ENCODE measurements at places on chromosomes 7 and 10.
A peak's percentile ranks its signal among the peaks of the same experiment; 100 is the strongest.

DNA sequence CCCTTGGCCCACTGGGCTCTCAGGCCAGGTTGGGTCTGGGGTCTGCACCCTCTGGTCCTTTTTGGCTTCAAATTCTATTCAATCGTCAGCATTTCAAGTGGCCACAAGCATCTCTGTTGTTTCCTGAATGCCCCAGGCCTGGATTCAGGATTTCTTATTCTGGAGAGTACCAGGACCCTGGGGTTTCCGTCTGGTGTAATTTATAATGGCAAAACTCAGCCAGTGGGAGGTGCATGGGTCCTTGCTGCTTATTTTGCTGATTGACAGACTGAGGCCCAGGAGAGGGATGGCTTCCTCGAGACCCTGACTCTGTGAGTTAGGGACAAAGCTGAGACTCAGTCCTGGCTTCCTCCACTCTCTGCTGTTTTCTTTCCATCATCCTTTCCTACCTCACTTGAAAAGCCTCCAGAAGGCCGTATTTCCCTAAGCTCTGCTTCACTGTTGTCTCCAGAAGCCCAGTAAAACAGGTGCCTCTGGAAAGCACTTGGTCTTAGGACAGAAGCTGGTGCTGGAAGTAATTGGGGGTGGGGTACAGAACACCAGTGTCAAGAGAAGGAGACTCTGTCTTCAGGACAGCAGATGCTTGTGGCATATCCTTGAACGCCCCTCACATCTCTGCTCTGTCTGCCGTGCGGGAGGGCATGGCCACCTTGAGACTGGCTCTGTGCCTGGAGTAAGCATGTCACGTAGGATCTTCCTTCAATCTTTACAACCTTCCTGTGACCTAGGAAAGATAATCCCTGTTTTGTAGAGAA lies 39.4 kb upstream of the SH2D4B start:
- no peak for DNase-seq

GRCh38 chr10:103720328-103720963 lies 134.9 kb downstream of the SH3PXD2A start:
- DNase-seq: no peak

DNA sequence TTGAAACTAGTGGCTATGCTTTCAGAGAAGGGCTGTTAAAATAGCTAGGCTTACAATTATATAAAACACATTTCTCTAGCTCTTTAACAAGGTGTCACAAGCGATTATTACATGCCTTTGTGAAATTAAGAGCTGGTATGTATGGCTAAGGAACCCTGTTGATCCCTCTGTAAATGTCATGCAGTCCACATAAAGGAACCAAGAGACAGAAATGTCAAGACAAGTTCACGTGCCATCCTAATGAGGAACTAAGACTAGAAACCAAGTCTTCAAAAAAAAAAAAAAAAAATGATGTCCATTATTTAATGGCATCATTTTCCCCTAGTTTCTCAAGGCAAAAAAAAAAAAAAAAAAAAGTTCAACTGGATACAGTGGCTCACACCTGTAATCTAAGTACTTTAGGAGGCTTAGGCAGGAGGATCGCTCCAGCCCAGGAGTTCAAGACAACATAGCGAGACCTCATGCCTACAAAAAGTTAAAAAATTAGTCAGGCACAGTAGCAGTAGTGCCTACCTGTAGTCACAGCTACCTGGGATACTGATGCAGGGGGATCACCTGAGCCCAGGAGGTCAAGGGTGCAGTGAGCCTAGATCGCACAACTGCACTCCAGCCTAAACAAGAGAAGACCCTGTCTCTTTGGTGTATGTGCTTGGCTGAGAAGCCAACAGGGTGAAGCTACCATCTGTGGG lies 63.4 kb downstream of the SRPK2 start:
- no peak for DNase-seq

DNA sequence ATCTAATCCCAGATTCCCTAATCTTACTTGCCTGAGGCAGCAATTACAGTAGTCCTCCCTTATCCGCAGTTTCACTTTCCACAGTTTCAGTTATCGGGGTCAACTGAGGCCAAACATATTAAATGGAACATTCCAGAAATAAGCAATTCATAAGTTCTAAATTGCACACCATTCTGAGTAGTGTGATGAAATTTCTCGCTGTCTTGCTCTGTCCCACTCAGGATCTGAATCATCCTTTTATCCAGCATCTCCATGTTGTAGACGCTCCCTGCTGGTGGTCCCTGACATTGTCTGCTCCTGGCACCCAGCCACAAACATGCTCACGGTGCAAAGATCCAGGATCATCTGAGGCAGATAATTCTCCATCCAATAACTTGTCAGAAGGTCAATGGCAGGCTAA lies 128.7 kb upstream of the CXCL12 start:
- DNase-seq: no peak

- no peak for DNase-seq
Measured at GRCh38 chr10:109504401-109504800, 418.9 kb downstream of the XPNPEP1 start.

DNA sequence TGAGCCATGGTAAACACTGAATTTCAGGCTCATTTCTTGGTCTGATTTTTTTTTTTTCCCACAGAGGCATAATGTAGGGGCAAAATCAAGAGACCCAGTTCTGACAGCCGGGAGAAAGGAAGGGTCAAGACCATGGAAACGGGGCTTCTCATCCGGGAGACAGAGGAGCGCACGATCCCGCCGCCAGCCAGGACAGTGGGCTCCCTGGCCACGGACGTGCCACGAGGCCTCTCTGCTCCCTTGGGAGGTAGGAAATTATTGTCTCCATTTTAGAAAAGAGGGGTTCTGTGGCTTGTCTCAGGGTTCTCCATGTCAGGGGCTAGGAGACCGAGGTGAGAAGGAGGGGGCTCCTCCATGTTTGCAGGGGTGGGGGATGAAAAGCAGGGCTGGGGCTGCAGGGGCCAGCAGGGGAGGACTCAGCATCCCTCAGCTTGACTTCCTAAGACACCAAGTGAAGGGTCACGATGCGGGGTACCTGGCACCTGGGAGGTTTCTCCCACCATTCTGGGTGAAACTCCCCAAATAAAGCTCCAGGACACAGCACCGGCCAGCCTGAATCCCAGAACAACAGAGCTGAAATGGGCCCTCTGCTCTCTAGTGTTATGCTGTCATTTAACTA lies 37.6 kb downstream of the PPIF start:
- DNase-seq: no peak

GRCh38 chr7:142969183-142969582 lies 7.0 kb upstream of the KEL start:
- no peak for DNase-seq

GRCh38 chr10:2938869-2939268 lies 128.5 kb upstream of the PFKP start:
- no peak for DNase-seq

DNA sequence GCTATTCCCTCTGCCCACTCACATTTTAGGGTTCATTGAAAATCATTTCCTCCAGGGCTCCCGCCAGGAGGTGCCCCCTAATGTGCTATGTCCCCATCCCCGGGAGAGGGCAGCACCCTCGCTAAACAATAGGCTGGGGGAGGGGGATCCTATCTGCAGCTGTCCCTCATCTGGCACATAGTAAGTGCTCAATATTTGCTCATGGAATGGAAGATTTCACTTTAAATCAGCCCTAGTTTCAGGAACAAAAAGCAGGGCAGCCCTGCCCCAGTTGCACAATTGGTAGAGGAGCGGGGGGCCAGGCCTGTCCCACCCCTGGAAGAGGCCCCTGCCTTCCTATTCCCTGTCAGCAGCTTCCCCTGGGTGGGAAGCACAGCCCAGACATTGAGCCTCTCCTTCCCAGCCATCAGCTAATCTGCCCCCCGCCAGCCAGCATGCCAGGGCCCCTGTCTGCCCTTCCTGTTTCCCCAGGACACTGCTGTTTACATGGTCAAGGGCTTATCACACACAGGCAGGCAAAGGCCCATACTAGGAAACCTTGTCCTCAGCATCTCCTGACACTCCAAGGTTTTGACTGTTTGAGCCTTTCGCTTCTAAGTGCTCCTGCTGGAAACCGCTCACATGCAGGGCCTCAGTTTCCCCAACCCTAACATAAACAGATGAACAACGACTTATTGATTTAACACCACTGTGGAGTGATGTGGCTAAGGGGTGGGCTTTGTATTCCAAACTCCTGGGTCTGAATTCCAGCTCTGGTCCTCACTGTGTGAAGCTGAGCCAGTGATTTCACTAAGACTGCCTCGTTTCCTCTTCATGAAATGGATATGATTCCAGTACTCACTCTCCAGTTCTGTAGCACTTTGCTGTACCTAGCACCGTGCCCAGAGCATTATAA lies 130.7 kb upstream of the ZMIZ1 start:
- peak; percentile 18 for DNase-seq

- DNase-seq: no peak
Measured at GRCh38 chr10:60390224-60390626, 550 bp upstream of the ANK3 start.

- no peak for DNase-seq
Measured at GRCh38 chr10:74337330-74338016, 186.5 kb downstream of the ADK start.

DNA sequence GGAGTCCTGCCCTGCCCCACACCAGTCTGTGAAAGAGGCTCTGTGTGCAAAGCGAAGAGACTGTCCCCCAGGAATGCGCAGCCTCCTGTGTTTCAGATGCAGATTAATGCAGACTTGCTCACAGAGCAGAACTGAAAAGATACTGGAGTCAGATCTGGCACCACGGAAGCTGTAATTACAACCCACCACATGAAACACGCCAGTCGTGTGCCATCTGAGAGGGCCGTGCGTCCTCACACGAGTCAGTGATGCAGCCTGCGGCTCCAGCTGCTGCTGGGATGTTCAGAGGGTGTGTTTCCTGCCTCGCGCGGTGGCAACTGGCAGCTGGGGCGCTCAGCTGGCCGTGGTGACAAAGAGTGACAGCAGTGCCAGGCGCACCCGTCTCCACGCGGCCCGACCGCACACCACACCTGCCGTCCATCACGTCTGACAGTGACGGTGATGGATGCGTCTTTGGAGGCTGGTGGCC lies 50.0 kb downstream of the NKX6-2 start:
- DNase-seq: no peak

GRCh38 chr7:2546776-2547586 lies 8.3 kb downstream of the BRAT1 start:
- DNase-seq: no peak

DNA sequence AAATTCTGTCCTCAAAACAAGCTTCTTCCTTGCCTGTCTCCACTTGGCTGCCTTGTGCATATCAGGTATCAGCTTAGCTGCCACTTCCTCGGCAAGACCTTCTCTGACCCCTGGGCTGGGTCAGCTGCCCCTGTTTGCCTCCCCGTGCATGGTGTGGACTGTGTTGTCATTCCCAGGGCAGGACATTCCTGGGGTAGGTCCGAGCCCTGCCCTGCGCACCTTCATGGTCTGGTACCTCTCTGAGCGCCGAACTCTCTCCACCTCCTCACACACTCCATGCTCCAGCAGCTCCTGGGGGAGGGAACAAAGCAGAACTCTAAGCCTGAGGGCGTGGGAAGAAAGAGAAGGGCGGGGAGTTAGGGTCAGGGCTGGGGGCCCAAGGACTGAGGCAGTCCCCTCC lies 3.8 kb downstream of the POLM start:
- no peak for DNase-seq

DNA sequence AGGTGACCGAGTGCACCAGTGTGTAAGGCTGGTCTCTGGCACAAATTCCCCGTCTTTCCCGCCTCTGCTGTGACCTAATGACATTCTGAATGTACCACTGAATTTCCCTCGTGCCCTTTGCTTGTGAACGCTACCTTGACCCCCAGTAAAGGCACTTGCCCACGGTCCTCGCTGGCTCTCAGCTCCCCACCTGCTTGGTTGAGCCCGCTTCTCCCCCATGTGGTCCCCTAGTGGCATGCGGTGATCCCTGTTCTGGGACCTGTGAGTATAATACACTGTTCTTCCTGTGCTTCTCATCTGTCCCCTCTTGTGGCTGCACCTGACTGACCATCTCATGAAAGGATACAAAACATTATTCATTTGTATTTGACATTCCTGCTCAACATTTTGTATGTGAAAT lies 495.7 kb downstream of the INHBA start:
- no peak for DNase-seq

DNA sequence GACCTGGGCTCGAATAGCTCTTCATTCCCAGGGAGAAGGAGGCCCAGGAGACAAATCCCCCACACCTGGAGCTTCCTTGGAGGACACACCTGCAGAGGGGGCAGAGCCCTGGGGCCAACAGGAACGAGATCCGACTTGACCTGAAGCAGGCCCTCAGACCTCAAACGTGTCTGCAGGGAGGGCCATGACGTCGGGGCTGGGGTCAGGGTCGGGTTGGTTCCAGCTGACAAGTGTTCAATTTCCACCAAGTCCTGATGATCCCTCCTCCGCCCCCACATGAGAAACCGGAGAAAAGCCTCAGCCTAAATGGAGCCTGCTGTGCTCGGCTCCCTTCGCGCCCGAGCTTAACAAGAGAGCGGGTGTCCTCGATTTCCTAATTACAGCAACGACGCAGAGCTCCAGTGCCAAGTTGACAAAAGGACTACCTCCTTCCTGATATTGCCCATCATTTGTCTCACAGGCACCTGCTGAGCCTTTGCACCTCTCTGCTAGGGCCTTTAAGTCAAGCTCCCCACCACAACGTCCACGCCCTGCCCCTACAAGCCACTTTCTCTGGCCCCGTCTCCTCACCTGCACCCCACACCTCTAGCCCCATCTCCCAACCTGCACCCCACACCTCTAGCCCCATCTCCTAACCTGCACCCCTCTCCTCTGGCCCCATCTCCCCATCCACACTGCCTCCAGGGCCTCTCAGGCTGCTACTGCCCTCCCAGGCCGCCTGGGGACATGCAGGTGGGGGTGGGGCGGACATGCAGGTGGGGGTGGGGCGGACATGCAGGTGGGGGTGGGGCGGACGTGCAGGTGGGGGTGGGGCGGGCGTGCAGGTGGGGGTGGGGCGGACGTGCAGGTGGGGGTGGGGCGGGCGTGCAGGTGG lies 519.4 kb downstream of the GLRX3 start:
- no peak for DNase-seq

- no peak for DNase-seq
Measured at GRCh38 chr10:130061760-130062159, 48.9 kb downstream of the C10orf143 start.

GRCh38 chr10:70357565-70357964 lies 24.9 kb downstream of the LRRC20 start:
- no peak for DNase-seq

- no peak for DNase-seq
Measured at GRCh38 chr10:34236931-34237330, 578.2 kb downstream of the PARD3 start.

- no peak for DNase-seq
Measured at GRCh38 chr7:151390598-151391357, 19.1 kb downstream of the WDR86 start.

DNA sequence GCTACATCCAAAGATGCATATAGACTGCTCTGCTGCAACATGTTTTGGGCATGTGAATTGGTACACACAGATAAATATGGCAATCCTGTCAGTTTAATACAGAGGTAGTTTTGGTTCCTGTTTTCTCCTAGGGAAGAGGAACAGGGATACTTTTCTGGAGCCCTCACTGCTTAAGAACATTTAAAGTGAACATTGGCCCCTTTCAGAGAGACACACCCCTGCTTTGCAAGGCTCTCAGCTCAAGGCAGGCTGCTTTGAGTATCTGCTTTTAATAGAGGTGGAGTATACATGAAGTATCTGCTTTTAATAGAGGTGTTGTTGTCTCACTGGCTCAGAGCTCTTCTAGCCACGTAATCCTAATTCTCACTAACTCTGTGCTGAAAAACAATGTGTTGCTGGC lies 38.9 kb downstream of the CYP51A1 start:
- DNase-seq: no peak

GRCh38 chr7:101868191-101868950 lies 50.9 kb downstream of the CUX1 start:
- no peak for DNase-seq

Measured in CD4-positive, alpha-beta T cell treated with Interleukin-2 at 100 ng/mL for 4 hours (primary cell).